ENCODE measurements at places on chromosomes 1 and 21.

DNA sequence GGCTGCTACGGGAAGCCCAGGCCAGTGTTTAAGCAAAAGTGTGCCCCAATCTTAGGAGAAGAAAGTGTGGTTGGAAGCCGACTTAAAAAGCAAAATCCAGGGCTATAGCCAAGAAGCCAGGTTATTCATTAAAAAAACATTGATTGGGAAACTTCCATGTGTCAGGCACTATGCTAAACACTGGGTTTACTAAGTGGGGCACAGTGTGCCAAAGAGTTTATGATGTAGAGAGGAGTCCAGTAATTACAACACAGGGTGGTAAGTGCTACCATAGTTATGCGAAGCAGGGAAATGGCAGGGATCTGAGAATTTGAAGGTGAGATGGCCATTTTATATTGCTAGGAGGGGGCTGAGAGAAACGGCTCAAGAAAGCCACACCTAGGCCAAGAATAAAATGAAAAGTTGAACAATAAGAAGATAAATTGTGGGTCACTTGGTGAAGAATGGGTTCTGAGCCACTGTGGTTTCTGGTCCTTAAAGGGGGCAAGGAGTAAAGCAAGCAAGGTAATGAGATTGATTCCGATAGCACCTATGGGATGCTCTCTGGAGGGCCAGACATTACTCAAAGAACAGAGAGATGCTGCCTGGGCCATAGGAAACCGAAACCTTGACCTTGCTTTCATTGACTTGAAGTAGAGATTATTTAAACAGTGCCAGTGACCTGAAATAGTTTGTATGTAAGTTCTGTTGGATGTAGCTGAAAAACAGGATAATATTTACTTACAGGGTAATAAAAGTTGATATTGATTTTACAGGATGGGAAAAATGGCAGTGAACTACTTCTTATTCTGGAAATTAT is 177.8 kb downstream of the GIPC2 start:
- no peak for DNase-seq

GRCh38 chr1:53132176-53132575 is 10.3 kb downstream of the SLC1A7 start:
- DNase-seq = no peak

GRCh38 chr1:227913396-227913763 is 34.4 kb downstream of the WNT9A start:
- no peak for DNase-seq

GRCh38 chr1:47406966-47407365 is 9.1 kb upstream of the FOXE3 start:
- DNase-seq = no peak

- DNase-seq = no peak
Observed at GRCh38 chr1:46277658-46278373, 25.6 kb downstream of the LRRC41 start.

DNA sequence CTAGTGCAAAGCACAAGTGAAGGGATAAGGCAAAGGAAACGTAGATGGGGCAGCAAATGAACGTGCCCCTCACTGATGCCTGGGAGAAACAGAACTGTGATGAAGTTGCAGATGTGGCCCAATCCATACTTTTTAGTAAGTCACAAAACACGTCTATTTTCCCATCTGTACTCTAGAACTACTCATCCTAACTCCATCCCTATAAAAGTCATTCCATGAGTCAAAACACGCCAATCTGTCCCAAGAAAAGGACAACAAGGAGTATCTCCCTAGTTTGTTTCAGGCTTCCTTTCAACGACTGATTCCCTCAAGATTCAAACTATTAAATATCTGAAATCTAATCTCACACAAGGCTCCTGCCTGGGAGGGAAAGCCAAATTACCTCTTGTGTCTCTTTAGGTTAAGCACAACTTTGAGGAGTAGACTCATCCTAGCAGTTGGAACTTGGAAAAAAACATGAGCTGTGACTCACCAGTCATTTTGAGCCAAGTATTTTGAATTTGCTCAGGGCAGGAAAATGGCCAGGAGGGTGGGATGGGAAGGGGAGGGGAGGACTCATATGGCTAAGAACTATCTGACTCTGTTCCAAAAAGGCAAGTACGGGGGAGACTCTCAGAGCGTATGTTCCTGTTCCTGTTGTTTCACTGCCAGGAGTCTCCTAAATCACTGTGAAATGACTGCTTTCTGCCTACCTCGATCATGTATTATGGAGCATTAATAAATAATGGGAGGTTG is 214.5 kb upstream of the CAMK1G start:
- DNase-seq = no peak

DNA sequence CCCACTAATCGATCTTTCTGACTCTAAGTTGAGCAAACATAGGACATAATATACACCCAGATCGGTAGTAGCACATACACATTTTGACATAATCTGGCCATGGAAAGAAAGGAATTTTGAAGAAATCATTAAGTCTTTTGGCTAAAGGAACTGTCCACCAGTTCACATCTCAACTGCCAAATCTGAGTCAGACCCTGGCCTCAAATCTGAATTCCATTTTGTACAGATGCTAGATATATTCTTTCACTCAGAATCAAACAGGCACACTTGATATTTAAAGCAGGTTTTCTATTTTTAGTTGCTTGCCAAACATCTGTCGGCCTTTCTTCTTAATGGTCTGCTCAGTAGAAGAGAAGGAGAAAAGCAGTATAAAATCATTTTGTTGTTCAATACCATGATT is 281.8 kb downstream of the BARHL2 start:
- no peak for DNase-seq

GRCh38 chr1:214542275-214543199 is 8.9 kb downstream of the PTPN14 start:
- DNase-seq = no peak

- DNase-seq = no peak
Observed at GRCh38 chr1:223216531-223217205, 73.6 kb upstream of the TLR5 start.

- no peak for DNase-seq
Observed at GRCh38 chr1:5891736-5892135, 100.5 kb downstream of the NPHP4 start.
